HT-29 (cell line): ENCODE measurements at places on chromosomes 4 and X.

- DNase-seq, result no peak
These were observed 177.2 kb downstream of the AFAP1 start for GRCh38 chr4:7762376-7763030.

- no peak for DNase-seq
These were observed 5.7 kb downstream of the JAKMIP1 start for GRCh38 chr4:6194458-6195195.

- DNase-seq, result no peak
These were observed 23.7 kb downstream of the PLS3 start for GRCh38 chrX:115584696-115585095.

- DNase-seq, result no peak
These were observed 175.7 kb upstream of the TBC1D9 start for GRCh38 chr4:140931911-140932310.

DNA sequence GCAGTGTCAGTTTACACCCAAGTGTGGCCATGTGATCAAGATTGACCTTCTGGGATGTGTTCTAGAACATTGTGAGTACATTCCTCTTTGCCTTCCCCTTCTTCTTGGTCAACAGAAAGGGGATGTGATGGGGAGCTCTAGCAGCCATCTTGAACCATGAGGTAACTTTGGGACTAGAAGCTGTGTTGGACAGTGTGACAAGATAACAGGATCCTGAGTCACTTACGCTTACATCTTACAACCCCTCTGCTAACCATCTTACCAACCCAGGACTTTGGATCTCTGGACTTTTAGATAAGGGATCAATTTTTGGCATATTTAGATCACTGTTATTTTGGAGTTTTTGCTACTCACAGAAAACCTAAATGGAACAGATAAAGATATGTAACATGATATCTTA lies 625.6 kb downstream of the BCOR start:
- no peak for DNase-seq

GRCh38 chr4:170008371-170008770 lies 17.8 kb downstream of the MFAP3L start:
- no peak for DNase-seq

DNA sequence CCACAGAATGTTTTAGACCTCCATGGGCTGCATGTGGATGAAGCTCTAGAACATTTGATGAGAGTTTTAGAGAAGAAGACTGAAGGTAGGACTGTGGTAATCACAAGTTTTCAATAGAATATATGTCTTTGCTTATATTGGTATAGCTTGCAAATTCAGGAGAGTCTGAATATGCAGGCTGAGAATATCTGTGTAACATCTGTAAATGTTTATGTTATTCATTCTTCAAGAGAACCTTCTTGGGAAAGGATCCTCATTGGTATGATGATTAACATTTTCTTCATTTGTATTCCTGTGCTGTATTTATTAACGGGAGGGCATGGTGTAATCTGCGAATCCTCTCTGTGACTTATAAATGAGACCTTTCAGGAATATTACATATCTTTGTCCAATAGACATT lies 52.1 kb upstream of the RHOH start:
- no peak for DNase-seq
